CD4-positive, alpha-beta T cell treated with Interferon alpha-2 for 1 hour (primary cell): ENCODE measurements at places on chromosomes 2 and 18.

GRCh38 chr2:85674417-85674816 lies 6.4 kb upstream of the SFTPB start:
- no peak for DNase-seq

DNA sequence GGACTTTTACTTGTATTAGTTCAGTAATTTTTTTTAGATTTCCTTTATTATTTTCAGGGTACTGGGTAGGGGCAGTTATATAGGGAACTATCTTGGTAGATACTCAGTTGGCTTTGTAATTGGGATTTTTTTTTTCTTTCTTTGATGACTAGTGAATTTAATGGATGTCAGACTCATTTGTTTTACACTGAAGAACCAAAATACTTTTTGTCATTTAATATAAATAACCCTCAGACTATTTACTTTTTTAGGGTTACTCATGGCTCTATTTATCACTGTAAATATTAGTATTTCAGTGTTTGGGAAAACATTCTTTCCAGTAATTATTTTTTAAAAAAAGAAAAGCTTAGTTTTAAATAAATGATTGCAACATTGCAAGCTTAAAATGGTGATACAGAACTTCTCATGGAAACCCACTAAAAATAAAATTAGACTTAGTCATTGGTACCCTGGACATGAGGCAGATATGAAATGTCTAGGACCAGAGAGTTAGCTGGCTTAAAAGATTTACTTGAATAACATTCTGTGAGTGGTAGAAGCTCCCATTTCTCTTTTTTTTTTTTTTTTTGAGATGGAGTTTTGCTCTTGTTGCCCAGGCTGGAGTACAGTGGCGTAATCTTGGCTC lies 74.4 kb upstream of the CYP20A1 start:
- DNase-seq: no peak

- no peak for DNase-seq
Measured at GRCh38 chr2:174833737-174834136, 69.5 kb upstream of the CHRNA1 start.

DNA sequence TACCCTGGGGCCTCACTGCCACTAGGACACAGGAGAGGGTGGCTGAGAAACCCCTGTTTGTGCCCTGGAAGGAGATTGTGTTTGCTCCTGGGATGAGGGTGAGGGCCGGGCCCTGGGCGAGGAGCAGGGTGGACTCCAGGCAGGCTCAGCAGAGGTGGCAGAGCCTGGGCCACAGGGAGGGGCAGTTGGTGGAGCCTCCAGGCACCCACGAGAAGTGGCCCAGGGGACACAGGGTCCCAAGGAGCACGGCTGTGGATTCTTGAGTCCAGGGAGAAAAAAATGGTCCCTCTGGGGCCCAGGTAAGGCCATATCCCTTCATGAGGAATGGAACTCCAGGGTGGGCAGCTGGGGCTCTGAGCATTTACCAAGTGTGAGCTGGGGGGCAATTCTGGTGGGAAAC lies 8.3 kb downstream of the MAB21L4 start:
- DNase-seq: no peak

GRCh38 chr2:222621893-222622292 lies 34.0 kb downstream of the FARSB start:
- DNase-seq: no peak

- DNase-seq: no peak
Measured at GRCh38 chr2:175026385-175026784, 21.2 kb upstream of the CHN1 start.

DNA sequence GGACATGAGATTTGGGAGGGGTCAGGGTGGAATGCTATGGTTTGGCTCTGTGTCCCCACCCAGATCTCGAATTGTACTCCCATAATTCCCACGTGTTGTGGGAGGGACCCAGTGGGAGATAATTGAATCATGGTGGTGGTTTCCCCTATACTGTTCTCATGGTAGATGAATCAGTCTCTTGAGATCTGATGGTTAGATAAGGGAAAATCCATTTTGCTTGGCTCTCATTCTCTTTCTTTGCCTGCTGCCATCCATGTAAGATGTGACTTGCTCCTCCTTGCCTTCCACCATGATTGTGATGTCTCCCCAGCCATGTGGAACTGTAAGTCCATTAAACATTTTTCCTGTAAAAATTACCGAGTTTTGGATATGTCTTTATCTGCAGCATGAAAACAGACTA lies 80.9 kb upstream of the GALNT5 start:
- DNase-seq: no peak

GRCh38 chr2:46377101-46377581 lies 79.9 kb downstream of the EPAS1 start:
- DNase-seq: no peak

DNA sequence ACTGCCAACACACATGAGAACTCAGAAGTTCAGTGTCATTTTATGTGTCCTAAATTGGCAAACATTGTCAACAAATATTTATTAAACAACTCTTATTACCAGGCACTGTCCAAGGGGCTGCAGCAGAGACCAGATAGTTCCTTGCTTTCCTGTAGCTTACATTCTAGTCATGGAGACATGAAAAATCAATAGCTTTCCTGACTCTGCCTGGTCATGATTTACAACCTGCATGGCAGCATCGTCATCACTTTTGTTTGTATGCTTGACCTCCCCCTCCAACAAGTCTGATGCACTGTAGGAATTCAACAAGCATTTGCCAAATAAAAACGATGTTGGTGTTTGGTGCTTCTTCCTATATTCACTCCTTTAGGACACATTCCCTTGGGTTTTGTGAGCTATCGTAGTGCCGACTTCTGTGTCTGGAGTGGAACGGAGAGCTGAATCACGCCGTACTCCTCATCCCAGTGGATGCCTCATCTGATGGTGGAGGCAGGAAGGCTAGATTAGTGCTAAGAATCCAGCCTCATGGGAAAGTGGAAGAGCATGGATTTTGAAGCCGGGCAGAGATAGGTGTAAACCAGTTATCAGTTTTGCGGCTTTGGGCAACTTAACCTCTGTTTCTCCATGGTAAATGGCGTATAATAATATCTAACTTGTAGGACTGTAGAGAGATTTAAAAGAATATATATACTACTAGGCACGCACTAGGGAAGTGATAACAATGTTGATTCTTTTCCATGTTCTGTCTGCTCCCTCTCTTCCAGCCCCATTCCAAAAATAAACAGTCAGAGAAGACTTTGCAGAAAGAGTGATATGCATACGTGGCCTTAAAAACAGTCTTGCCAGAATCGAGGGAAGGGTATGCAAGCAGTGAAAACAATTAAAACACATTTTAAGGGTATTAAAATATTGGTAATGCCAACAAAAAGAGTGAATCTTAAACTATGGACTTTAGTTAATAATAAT lies 120.5 kb upstream of the ZFP36L2 start:
- no peak for DNase-seq

DNA sequence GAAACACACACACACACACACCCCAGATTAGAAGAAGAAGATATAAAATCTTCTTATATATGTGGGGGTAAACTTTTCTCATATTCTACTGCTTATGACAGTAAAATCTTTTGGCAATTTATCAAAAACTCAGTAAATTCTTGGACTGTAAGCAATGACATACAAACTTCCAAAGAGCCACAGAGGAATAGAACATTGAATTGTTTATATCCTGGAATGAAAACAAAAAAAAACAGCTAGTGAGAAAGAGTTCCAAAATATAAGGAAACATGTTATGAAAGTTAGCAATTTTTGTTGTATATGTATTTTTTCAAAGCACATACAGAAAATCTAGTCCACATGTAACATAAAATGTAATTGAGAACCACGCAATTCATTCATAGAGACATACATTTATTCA lies 764.9 kb downstream of the DSC3 start:
- DNase-seq: no peak

GRCh38 chr2:61465045-61465444 lies 5.8 kb downstream of the USP34 start:
- no peak for DNase-seq

DNA sequence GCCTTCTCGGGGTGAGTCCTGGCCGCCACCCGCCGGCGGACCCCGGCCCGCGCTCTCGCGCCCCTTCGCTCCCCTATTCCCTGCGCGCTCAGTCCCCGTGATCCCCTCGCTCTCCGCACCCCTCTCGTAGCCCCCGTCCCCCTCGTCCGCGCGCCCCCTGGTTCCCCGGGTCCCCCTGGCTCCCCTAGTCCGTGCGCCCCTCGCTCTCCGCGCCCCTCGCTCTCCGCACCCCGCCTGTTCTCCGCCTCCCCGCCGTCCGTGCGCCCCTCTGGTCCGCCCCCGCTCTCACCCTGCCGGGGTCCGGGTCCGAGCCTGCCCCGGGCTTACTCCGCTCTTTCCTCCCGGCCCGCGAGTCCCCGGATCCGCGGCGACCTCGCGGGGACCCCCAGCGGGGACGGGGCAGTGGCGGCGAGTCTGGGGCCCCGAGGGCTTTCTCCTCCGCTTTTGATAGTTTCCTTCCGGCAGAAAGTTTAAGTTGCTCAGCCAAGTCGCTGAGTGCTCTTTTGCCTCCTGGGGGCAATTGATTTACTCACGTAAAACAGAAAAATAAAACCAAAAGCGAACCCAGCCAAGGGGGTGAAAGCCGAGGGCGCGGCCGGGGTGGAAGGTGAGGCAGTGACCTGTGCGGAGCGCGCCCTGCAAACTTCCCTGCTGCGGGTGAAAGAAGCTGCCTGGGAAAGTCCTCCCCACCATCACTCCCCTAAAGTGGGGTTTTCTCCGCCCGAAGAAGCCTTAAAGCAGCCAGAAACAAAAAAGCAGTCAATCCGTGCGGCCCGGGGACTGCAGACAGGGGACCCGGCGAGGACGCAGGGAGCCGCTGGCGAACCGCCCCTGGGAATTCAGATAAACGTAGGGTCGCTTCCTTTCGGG lies 568 bp downstream of the RAB31 start:
- DNase-seq: no peak

- DNase-seq: no peak
Measured at GRCh38 chr2:205582366-205582765, 99.9 kb upstream of the NRP2 start.
